Type B pancreatic cell (in vitro differentiated cells): ENCODE measurements at places on chromosomes 7 and 10. TPM values are rescaled to one million over a fixed set of nuclear protein-coding genes. Genes with fewer than 3 reads are reported as not detected.

DNA sequence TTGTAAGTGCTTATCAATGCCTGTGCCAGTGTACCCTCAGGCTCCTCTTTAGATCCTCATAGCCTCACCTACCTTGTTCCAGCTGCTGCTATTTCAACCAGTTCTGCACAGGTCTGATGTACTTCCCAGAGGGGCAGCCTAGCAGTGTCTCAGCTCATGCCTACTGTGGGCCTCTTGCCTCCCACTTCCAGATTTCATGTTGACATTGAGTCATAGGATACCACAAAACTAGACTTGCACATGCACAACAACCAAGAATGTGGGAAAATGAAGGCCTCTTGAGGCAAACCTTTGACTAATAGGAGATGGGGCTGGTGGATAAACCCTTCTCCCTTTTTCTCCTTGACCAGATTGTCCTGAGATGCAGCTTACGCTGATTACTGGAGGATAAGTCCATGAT lies 31.0 kb downstream of the PON3 start:
- DNase-seq = no peak

DNA sequence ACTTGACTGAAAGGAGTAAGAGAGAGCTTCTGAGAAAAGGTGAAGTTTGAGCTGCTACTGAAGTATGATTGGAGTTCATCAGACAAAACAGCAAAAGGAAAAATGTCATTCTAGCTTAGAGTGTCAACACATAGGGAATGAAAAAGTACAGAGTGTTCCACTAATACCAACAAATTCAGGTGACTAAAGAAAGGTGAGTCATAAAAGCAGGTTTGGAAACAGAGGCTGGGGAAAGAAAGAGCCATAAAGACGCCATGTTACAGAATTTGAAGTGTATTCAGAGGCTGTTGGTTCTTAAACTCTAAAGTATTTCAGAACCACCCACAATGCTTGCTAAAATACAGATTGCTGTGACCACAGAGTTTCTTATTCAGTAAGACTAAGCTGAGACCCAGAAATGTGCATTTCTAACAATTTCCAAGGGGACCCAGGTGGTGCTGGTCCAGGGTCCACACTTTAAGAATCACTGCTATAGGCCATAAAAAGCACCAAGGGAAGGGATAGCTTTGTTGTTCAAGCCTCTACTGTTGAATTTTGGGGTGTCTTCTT lies 143.1 kb downstream of the ELAPOR2 start:
- no peak for DNase-seq

DNA sequence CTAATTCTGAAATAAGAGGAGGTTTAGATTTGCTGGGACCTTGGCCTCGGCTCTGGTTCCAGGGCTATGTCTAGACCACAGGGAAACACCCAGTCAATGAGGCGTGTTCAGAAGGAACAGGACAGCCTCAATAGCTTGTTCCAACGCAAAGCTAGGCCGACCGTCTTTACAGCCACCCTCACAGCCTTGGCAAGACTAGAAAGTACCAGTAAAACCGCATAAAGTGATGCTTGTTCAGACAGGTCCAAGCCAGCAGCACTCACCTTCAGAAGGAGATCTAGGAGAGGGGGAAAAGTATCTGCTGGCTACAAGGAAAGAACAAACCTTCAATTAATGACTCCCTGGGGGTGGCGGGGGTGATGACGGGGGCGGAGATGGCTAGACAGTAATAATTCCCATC lies 50.1 kb upstream of the LMTK2 start:
- no peak for DNase-seq

- no peak for DNase-seq
Measured at GRCh38 chr7:77205706-77206105, 6.1 kb upstream of the FGL2 start.

DNA sequence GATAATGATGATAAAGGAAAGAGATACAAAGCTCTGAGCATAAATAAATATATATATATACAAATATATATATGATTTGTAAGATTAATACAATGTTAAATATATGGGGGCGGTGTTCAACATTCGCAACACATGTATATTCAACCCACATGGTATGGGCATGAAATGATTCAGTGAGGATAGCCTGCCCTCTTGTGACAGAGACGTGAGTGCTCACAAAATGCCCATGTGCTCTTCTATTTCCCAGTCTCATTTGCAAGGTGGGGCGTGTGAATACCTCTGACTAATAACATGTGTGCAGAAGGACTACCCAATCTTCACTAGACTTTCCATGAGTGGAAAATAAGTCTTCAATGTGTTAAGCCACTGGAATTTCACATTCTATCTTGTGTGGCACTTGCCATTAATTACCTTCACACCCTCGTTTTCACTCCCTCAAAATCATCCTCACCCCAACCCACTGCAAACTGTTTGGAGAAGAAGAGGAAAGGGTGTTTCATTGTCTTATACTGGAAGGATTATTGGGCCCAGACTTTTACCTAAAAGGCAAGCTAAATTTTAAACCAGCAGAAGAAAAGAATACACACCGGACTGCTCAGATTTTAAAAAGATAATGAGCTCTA lies 26.9 kb downstream of the ASAH2 start:
- DNase-seq = no peak

DNA sequence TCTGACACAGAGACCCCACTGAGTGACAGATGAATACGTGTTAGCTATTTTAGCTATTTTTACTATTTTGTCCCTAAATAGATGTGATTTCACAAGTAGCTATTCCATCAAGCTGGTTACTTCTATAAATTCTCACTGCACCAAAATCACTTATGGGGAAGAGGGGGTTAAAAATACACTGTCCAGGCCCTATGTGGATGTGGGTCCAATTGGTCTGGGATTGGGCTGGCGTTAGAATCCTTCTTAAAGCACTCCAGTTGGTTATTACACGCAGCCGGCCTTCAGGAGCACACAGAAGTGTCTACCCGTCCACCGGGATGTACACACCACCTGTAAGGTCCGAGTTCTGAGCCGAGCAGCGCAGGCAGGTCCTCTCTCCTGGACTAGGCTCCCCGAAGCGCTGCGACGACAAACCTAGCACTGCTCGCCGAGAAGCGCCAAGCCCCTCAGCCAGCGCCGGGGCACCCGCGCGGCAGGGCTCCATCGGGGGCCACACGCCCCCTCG lies 222.3 kb upstream of the MKLN1 start:
- no peak for DNase-seq

DNA sequence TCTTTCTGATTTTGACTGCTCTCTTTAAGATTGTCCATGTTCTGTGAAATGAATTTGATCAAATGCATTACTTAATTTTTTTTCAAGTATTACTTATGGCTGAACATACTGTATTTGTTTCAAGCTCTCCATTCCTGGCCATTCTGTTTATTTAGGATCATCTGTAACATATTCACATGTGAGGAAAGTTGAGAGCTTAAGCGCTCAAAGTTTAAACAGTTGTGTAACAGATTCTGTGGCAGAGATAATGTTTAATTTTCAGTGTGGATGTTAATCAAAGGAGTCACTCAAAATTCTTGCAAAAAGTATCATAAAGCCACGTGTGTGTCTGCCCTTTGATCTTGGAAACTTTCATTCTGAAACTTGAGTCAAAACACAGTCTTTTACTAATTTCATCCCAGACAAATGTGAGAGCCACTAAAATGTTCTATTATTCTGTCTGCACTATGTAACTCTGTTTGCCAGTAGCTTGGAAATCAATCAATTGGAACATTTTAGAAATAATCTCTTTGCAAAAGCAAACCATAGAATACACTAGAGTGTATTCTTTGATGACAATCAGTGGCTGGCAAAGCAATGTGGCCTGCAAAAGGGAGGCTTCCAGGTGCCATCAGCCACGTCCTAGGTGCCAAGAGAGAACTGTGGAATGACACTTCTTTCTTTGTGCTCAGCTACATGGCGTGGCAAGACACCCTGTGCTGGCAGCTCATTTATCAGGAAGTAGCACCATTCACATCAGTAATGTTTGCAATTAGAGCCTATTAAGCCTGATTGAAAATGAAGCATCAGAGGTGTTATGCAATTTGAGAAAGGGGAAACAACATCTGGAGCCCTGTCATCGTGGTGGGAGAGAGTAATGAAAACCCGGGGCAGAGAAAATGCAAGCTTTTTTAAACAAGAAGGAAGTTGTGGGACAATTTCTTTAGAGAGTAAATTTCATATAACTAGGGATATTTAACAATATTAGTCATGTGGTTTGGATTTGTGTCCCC lies 40.9 kb downstream of the ARL5B start:
- DNase-seq = no peak

DNA sequence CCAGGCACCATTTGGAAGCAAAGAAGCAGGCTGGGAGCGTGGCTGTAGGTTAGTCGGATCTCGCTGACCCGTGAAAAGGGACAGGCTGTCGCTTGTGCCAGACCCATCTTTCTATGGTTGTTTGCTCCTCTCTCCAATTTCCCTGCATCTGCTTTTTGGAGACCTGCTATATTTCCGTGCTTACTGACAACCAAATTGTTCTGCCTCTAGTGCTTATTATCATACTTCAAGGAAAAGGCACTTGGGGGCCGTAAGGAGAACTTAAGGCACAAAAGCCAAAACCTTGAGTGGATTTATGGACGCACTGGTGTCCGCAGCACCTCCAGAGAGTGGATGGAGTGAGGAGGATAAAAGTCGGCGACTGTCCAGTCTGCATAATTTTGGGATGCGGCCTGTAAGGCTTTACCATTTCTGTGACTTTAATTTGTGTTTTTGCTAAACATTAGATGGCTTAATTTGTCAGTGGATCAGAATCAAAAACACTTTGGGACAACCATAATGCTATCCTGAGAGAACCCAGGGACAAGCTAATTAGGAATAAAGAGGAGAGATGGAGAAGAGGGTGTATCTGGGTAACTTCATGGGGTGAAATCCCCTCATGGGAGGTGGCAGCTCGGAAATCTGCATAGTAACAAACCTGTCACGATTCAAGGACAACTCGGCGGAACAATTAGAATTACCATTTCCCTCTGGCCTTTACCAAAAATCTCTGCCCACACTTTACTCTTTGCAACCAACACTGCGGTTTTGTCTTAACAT lies 206.7 kb downstream of the HDAC9 start:
- DNase-seq = no peak

DNA sequence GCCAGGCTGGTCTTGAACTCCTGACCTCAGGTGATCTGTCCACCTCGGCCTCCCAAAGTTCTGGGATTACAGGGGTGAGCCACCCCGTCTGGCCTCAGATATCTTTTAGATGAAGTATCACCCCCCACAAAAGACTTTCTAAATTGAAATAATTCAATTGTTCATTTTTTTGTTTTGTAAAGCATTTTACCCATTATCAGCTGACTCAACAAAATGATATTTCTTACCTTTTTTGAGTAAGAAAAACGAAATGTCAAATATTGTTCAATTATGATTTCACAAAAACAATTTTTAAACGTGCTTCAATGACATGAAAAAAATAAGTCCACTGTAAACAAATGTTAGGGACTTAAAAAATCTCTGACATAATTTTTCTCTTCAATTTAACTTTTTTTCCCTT lies 822 bp upstream of the PRPF18 start:
- no peak for DNase-seq

DNA sequence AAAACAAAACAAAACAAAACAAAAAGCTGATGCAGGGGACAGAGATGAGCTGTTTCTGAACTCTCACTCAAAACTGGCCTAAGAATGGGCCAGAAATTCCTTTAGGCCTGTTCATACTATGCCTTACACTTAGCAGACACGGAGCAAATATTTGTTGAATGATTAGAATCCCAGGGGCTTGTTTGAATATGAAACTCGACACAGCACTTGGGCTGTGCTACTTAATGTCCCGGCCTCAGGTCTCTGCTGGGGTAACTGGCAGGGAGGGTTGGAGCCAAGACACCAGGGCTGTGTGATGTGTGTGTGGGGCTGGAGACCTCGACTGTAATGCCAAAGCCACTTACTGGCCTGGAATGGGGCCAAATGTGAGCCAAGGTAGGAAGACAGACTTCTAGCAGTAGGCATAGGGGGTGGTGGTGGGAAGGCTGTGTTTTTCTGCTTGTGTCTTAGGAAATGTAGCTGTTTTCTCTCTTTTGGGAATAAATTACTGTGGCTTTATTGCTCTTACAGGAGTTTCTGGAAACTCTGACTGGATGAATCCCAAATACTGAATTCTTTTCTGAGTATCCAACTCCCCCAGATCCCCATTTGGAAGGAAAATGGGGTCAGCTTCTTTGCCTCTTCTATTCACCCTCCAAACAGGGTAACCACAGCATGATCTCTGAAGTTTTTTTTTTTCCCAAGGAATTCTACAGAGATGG lies 66.7 kb downstream of the EMX2 start:
- DNase-seq = no peak

DNA sequence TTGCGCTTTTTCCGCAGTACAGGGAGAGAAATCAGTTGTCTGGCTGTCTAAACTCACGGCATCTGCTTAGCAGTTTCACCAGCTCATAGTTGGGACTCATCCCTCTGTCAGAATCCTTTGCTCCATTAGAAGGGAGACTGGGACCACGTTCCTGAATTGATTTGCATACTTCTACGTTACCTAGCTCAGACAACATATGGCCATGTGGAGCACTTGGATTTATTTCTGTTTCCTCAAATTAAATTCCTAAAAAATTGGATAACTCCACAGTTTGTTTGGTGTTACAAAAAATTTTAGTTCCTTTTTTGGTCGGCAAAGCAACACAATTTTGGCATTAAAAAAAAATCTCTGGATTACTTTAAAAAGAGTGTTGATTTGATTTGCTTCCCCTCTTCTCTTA lies 614.0 kb downstream of the AUTS2 start:
- DNase-seq = no peak

DNA sequence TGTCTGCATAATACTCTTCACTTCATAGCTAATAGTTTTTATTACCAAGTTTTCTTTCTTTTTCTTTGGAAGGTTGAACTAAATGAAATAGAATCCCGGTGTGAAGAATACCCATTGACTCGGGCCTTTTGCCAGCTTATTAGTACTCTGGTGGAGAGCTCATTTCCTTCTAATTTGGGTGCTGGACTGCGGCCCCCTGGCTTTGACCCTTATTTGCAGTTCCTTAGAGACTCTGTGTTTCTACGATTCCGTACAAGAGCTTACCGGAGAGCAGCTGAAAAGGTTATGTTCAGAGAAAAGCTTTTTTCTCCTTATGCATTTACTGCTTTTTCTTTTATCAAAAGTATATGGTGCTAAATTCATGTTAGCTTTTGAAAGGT lies 40.2 kb downstream of the NUP205 start:
- no peak for DNase-seq

DNA sequence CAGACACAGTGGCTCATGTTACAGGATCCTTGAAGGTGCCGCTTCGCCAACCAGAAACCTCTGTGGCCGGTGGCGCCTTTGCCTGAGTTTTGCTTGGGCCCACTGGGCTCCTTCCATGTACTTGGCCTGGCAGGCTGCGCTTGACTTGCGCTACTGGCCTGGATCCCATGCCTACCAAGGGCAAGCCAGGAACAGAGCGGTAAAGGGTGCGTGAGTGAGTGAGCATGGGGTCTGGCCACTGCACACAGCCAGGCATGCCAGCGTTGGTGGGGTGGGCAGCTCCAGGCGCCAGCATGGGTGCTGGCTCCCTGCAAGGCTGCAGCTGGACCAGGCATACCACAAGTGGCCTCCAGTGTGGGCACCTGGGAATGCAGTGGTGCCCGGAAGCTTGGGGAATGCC lies 16.3 kb upstream of the TSPAN15 start:
- DNase-seq = no peak

GRCh38 chr7:27961255-27961654 lies 219.3 kb downstream of the JAZF1 start:
- DNase-seq = no peak

PARP12 gene
- total RNA-seq = 11.9 and 20.5 TPM in 2 replicates

INA gene
- 9.4 and 38.0 TPM in 2 replicates for total RNA-seq

ADO gene
- 15.7 and 27.5 TPM in 2 replicates for total RNA-seq

SERPINE1 gene
- 0.14 and 1.5 TPM in 2 replicates for total RNA-seq

LRRC17 gene
- total RNA-seq = 1.5 and 68.3 TPM in 2 replicates

GJD4 gene
- 0.17 TPM in 1 of 2 replicates, not detected in the other for total RNA-seq

SFMBT2 gene
- total RNA-seq = 5.4 and 7.2 TPM in 2 replicates

ST8SIA6 gene
- 1.0 and 1.8 TPM in 2 replicates for total RNA-seq

MSMB gene
- total RNA-seq = 5.6 and 7.7 TPM in 2 replicates
